H9 (cell line): ENCODE measurements at places on chromosomes 11 and 22. TPM values are rescaled to one million over a fixed set of nuclear protein-coding genes. Genes with fewer than 3 reads are reported as not detected.

Gene BUD13
- total RNA-seq: 29.3 and 30.0 TPM in 2 replicates

DNA sequence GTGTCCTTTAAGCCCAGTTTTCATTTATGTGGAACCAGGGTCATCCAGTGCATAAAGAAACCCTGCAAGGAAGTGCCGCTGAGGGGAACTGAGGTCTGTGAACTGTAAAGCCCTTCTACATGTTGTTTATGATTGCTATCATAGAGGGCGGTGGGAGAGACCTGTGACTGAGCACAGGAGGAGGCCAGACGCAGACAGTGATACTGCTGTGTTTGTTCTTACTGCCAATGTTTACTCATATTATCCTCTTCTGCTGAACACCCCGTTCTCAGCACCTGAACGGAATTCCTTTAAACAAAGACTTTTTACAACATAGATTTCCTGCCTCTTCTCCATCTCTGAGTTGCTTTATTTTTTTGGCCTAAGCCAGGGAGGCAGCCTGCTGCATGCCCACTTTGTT lies 967 bp upstream of the GALNT18 start:
- DNase-seq: no peak

Gene TSGA10IP
- 2.2 and 3.1 TPM in 2 replicates for total RNA-seq

GRCh38 chr11:13463779-13464290 lies 813 bp upstream of the BTBD10 start:
- no peak for DNase-seq

Gene SYCE3
- 0.85 and 0.97 TPM in 2 replicates for total RNA-seq

DNA sequence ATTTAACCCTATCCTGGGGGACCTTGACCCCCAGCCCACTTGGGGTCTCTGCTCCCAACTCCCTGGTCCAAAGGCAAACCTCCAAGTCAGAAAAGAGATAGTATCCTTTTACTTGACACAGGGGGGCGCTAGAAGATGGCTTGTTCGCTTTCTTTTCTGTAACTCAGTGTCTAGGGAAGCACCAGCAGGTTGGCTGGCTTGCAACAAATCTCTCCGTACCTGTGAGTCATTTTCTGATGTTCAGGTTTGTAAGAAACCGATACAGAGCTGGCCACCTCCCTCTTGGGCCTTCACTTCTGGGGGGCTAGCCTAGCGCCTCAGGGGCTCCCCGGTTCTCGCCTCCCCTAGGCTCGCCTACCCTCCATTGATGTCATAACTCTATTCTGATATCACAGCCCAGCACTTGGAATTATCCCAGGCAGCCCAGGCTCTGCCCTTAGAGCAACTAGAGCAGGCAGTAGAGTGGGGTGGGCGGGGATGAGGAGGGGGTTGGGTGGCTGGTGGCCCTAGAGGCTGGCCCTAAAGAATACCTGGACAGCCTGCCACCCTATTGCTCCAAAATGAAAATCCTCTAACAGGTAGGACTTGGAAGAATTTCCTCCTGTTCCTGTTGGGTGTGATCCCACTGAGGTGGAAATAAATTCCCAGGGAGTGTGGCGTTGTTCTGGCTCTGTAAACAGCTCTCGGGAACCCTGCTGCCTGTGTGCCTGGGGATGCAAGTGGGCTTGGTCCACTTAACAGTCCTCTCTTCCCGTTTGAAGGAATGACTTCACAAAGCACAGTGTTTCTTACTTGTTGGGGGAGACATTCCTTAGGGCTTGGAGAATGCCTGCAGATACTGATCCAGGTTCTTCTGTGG lies 69.4 kb downstream of the OSBP2 start:
- peak; percentile 80 for DNase-seq

Gene GAL
- 65.2 and 67.5 TPM in 2 replicates for total RNA-seq

- DNase-seq: peak; percentile 90
Measured at GRCh38 chr22:45240810-45241631, at the start of gene KIAA0930. Gene KIAA0930, minus strand, starts transcription at chr22:45240894. Its CDS starts 191 bp downstream, at chr22:45240703.

DNA sequence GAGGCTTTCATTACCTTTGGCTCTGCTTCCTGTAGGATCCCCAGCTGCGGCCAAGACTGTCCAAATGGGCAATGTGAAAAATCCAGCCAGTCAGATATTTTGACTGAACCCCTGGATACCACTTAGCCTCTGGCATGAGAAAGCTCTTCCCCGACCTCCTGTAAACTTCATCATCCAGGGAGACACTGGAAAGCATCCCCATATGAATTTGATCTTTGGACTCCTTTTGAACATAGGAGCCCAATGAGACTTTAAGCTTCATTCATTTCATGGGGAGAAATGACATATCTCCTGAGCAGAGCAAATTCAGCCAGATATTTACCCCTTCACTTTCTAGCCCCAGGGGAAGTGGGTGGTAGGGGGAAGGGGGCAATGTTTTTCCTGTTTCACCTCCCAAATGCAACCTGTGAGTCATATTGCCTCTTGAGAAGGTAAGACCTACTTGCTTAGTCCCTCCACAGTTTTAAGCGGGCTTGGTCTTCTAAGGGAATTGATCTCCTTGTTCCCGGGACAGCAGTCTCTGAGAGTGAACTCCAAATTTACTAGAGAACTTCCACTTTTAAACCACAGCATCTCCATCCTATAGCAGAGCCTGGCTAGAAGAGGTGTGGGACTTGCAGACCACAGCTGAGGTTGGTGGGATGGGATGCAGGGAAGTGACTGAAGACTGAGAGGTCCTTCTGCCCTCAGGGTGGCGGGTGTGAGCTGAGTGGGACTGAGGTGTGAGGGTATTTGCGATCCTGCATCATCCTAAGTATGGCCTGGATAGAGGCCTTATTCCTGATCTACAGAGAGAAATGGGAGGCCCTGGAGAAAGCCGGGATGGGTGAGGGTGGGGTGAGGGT lies 20.3 kb upstream of the POU2AF1 start:
- no peak for DNase-seq

Gene CACNA1I
- 0.50 and 0.53 TPM in 2 replicates for total RNA-seq

Gene GVQW3
- total RNA-seq: 4.5 and 4.7 TPM in 2 replicates

DNA sequence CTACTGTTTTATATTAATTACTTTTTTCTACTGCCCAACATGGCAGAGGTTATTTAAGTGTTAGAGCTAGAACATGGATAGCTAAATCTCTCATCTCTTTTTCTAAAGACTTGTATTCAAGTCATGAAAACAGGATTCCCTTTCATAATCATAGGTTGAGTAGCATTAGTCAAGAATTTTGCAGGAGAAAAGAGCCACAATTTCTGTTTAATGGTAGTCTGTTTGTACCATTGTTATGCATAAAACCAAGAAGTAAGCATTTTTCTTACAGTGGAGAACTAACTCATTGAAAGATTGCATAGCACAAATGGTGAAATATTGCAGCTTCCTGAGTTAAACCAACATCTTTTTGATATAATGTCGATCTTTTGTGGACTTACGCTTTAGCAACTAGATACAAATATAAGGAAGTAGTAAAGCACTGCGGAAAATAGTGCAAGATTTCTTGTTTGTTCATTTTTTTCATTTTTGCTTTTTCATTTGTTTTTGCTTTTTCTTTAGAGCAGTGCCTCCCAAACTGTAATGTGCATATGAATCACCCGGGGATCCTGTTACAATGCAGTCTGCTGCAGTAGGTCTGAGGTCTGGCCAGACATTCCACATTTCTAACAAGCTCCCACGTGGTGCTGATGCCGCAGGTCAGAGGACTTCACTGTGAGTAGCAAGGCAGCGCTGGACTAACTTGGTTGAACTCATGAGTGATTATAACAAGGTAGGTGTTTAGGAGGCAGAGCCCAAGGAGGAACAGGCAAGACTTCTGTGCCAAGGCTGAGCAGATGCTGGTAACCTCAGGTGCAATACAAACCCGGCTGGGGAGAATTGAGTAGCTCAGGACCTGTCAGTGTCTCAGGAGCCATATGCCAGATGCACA lies 4.6 kb downstream of the ETS1 start:
- peak; percentile 86 for DNase-seq

Gene TRIM29
- total RNA-seq: not detected in 2 replicates

- DNase-seq: no peak
Measured at GRCh38 chr11:102120437-102120973, 10.3 kb downstream of the YAP1 start.

Gene C11orf86
- 0.24 TPM in 1 of 2 replicates, not detected in the other for total RNA-seq

Gene FERMT3
- 6.6 and 10.6 TPM in 2 replicates for total RNA-seq

- no peak for DNase-seq
Measured at GRCh38 chr11:64969209-64969608, 2.7 kb downstream of the MAJIN start.

Gene WBP2NL
- total RNA-seq: 0.22 TPM in 1 of 2 replicates, not detected in the other

Gene SCGB1D4
- not detected in 2 replicates for total RNA-seq

GRCh38 chr11:60935676-60936442 lies 11.6 kb downstream of the TMEM132A start:
- no peak for DNase-seq

- peak; percentile 79 for DNase-seq
Measured at GRCh38 chr11:13210424-13210823, 67.2 kb upstream of the BMAL1 start.

DNA sequence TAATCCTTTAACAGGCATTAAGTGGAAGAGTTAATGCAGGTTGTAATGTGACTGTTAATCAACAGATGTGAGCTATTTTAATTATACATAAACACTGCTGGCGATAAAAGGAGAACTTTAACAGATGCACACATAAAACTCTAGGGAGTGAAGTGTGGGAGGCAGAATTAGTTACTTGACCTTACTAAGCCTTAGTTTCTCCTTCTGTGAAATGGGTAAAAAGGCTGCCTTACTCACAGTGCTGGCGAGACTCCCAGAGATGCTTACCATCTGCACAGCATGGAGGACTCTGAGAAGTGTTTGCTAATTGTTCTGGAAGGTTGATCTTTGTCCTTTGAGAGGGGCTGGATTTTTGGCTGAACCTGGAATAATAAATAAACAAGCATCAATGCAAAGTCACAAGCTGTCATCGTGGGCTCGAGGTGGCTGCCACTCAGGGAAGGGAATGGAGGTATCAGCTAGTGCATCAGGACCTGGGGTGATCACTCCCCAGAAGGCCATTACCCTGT lies 58.6 kb upstream of the MPEG1 start:
- DNase-seq: no peak

DNA sequence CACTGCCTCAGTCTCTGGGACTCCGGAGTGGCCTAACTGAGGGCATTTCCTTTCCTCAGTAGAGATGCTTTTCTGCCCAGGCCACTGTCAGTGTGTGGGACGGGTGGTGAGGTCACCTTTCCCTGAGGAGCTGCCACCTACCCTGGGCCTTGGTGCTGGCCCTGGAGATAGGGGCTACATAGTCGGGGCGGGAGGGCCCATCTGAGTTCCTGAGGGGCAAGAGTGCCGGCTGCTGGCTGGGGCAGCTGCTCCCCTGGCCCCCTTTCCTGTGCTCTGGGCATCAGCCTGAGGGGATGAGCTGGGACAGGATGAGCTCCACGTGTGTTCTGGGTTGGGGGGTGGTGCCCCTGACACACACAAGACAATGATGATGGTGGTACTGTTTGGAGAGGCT lies 5.4 kb downstream of the KCNC1 start:
- DNase-seq: no peak
